ENCODE measurements at places on chromosomes 16 and 17. TPM values are rescaled to one million over a fixed set of nuclear protein-coding genes. Genes with fewer than 3 reads are reported as not detected.

ZP2 gene
- not detected for total RNA-seq

C1QTNF8 gene
- total RNA-seq = not detected

KRTAP4-4 gene
- total RNA-seq = not detected

PARD6A gene
- total RNA-seq = 8.7 TPM

RGS11 gene
- total RNA-seq = 0.12 TPM

PCGF2 gene
- 1.6 TPM for total RNA-seq

GRCh38 chr16:84544031-84544773, 39.7 kb upstream of the MEAK7 start:
- DNase-seq = peak; percentile 39
- H3K36me3 ChIP-seq = no peaks in the 10 kb centered on the region
- H3K4me3 ChIP-seq = no peak overlapping the region

GRCh38 chr17:74212209-74212912, 1.0 kb upstream of the TTYH2 start:
- H3K4me1 ChIP-seq = peaks cover 67% of the 10 kb centered on the region
- peak overlapping the region; percentile 74 for H3K4me3 ChIP-seq
- no peaks in the 10 kb centered on the region for H3K27me3 ChIP-seq

- H3K27me3 ChIP-seq = no peaks in the 10 kb centered on the region
- H3K4me1 ChIP-seq = peaks cover 31% of the 10 kb centered on the region
- peak overlapping the region; percentile 90 for H3K4me3 ChIP-seq
- H3K27ac ChIP-seq = peak overlapping the region; percentile 83
These were observed 647 bp downstream of the VAC14 start for GRCh38 chr16:70800311-70800710.

DNA sequence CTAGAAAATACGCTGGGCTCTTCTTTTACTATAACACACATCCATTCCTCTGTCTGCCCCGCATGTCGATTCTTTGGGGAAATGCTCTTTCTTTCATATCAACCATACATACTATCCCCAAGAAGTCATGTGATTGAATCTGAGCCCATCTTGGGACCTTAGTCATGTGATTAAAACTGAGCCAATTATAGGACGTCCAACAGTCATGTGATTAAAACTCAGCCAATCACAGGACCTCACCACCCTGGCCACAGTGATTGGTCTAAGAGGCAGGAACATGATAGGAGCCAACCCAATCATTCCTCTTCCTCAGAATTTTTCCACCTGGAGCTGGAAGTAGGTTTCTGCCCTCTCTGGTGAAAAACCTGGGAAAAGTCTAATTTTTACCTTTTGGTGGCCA, 78.8 kb downstream of the TMEM114 start:
- H3K4me1 ChIP-seq = no peaks in the 10 kb centered on the region
- no peak overlapping the region for H3K27ac ChIP-seq
- H3K4me3 ChIP-seq = no peak overlapping the region

DNA sequence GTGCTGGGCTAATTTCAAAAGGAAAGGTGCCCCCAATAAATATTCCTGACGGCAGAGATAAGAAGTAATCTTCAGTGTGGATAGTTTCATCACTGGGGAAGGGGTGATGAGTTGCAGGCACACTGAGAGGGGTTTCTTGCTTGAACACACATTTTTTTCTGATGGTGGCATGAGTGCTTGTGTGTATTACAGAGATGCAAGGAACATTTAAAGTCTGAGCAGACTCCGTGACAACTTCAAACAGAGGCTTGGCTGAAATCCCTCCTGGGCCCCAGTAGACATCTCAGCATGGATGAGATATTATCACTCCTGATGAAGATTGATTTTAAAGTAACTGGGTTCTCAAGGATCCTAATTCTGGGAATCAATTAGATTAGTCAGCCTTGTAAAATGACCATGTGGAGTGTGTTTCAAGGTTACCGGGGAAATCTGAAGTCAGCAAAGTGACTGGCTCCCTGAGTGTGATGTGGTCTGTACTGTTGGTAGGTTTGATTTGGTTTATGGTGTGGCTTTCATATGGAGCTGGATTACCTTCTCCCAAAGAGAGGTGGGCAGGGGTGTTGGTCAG, 435.8 kb upstream of the EEF2KMT start:
- DNase-seq = no peak
- H3K4me1 ChIP-seq = no peaks in the 10 kb centered on the region
- peaks cover 2% of the 10 kb centered on the region for H3K36me3 ChIP-seq
- H3K4me3 ChIP-seq = no peak overlapping the region
- H3K27me3 ChIP-seq = peaks cover 5% of the 10 kb centered on the region

DNA sequence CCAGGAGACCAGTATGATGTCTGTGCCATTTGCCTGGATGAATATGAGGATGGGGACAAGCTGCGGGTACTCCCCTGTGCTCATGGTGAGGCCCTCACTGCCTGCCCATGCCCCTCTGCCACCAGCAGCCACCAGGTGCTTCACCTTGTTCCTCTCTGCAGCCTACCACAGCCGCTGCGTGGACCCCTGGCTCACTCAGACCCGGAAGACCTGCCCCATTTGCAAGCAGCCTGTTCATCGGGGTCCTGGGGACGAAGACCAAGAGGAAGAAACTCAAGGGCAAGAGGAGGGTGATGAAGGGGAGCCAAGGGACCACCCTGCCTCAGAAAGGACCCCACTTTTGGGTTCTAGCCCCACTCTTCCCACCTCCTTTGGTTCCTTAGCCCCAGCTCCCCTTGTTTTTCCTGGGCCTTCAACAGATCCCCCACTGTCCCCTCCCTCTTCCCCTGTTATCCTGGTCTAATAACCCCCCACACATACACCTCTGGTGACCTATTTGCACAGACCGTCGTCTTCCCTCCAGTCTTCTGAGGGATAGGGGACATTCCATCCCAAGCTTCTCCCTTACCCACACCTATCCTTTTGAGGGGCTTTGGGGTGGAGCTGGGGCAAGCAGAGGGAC, 3.7 kb downstream of the PFN1 start:
- H3K4me1 ChIP-seq = peaks cover 47% of the 10 kb centered on the region
- no peaks in the 10 kb centered on the region for H3K27me3 ChIP-seq
- peak overlapping the region; percentile 99 for H3K4me3 ChIP-seq
- peak; percentile 63 for DNase-seq
- peaks cover 77% of the 10 kb centered on the region for H3K36me3 ChIP-seq

DNA sequence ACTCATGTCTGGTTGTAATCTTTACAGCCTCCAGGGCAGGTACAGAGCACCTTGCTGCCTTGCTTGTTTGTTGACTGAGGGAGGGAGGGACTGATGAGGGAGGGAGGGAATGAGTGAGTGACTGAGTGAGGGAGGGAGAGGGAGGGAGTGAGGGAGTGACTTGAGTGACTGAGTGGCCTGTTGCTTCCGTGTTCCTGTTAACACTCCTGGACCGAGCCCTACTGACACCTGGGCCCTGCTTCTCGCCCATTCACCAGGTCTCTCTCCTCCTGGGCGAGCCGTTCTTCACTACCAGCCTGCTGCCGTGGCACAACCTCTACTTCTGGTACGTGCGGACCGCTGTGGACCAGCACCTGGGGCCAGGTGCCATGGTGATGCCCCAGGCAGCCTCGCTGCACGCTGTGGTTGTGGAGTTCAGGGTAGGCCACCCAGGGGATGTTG, 41.2 kb downstream of the PRMT7 start:
- H3K4me1 ChIP-seq = peaks cover 22% of the 10 kb centered on the region
- H3K27me3 ChIP-seq = no peaks in the 10 kb centered on the region
- H3K36me3 ChIP-seq = peaks cover 61% of the 10 kb centered on the region
- no peak overlapping the region for H3K4me3 ChIP-seq
- DNase-seq = no peak

DNA sequence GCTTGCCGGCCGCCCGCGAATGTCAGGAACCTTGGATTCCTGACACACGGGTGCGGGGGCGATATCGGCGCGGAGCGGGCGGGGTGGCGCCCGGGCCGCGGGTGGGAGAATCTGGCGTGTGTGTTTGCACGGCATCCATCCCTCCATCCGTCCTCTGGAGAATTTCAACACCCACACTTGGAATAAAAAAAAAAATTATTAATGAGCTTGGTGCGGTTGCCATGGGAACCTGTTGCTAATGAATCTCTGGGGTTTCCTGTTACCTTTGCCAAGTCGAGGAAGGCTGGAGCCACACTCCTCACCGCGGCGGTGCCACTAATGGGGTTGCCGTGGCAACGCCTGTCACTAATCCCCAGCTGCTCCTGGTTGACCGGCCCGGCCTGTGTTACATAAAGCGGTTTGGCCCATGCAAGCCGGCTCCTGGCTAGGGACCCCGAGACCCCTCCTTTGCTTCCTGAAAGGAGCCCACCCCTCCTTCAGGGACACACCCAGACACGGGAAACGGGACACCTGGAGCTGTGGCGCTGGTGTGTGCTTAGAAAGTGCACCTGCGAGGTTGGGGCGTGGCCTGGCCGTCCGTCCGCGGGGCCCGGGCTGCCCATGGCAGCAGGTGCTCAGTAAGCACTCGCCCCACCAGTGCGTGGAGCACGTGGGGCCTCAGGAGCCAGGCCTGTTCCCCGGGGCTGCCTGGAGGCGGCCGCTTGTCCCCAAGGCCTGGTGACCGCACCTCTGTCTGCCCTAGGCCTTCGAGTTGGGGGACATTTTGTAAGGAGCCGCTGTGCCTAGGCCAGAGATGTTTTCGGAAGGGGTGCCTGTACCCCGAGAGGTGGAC, 14.6 kb downstream of the CACNA1H start:
- H3K36me3 ChIP-seq = no peaks in the 10 kb centered on the region
- no peaks in the 10 kb centered on the region for H3K4me1 ChIP-seq
- H3K27me3 ChIP-seq = no peaks in the 10 kb centered on the region

DNA sequence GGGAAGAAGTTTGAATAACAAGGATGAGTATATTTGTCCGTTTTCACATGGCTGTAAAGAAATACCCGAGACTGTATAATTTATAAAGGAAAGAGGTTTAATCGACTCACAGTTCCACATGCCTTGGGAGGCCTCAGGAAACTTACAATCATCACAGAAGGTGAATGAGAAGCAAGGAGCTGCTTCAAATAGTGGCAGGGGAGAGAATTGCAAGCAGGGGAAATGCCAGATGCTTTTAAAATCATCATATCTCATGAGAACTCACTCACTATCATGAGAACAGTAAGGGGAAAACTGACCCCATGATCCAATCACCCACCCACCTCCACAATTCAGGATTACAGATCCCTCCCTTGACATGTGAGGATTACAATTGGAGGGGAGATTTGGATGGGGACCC, 212.8 kb upstream of the CDH8 start:
- H3K4me1 ChIP-seq = no peaks in the 10 kb centered on the region
- H3K27me3 ChIP-seq = no peaks in the 10 kb centered on the region
- H3K27ac ChIP-seq = no peak overlapping the region
- no peaks in the 10 kb centered on the region for H3K36me3 ChIP-seq
- DNase-seq = no peak

DNA sequence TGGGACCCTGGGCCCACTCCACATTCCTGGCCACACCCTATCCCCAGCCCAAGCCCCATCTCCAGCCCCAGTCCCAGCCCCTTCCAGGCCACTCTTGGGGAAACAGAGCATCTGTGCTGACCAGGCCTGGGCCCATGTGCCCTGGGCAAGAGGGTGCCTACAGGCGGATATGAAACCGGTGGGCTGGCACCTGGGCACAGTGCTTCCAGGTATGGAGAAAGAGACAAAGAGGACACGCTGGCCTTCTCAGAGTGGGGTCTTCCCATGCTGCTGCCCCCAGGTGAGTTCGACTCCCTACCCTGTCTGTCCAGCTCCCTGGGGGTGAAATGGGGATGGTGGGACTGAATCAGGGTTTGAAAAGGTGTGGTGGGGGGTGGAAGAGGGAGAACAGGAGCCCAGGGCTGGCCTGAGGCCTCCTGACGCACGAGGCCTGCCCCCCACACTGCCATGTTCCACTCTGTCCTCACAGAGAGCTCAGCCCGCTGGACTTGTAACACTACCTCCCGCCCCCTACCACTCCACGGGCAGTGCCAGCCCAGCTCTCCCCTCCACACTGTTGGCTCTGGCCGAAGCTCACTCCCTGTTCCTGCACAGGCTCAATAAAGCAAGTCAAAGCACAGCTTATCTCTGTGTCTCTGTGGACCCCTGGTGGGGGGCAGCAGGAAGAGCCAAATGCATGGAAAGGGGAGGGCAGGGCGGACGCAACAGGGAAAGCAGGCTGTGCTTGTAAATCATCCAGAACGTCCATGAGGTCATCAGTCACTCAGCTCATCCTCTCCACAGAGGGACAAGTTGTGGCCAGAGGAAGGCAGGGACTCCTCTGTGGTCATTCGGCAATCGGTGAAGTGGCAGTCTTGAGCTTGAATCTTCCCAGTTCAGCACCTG, 71.1 kb upstream of the TMEM97 start:
- H3K4me3 ChIP-seq = no peak overlapping the region
- no peak for DNase-seq
- H3K36me3 ChIP-seq = no peaks in the 10 kb centered on the region
- H3K27me3 ChIP-seq = peaks cover 9% of the 10 kb centered on the region

DNA sequence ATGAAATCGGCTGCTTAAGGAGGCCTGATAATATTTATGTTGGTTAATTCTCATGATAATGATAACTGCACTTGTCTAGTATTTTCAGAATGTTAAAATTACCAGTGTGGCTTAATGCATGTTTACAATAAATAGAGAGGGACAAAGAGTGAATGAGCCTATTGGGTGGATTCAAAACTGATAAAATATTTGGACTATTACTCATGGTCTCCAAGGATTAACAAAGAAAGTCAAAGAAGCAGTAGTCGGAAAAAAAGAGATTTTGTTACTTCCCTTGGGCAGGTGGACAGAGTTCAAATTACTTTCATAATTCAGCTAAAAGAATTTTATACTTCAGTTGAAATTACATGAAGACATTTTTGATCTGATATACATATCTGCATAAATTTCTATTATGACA, 258.2 kb upstream of the PMFBP1 start:
- no peaks in the 10 kb centered on the region for H3K4me1 ChIP-seq
- DNase-seq = no peak
- H3K4me3 ChIP-seq = no peak overlapping the region

All from activated CD4-positive, alpha-beta T cell treated with anti-CD3 and anti-CD28 coated beads for 36 hours (primary cell).